ENCODE measurements at places on chromosomes 2 and 18.

DNA sequence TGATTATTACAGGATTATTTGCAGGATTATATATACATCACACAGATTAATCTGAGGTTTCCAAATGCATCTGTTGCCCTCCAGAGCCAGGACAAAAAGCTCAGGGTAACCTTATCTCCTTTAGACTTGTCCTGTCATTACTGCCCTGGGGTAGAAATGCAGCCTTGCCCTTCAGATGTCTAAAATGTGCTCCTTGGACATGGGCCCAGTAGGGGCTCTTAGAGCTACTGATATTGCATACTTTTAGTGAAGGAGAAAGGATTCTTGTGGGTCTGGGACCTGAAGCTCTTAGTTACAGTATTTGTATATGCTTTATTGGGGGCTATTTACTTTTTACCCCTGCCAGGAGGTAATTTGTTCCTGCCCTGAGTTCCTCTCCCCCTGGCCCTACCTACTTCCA, 56.1 kb downstream of the PRKRA start:
- DNase-seq, result no peak

DNA sequence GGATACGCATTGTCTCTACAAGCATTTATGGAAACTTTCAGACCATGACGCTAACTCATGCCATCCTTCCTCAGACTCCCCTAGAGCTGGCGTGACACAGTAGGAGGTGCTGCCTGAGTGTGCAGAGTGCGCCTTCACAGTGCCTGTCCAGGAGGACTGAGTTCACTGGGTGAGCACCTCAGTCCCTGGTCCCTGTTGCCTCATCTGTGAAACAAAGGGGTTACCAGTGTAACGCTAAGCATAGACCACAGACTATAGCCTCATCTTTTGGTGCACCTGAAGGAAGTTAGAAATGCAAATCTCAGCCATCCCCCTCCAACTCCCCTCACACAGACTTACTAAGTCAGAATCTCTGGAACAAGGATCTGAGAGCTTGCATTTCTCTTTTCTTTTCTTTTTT, 142.8 kb downstream of the TMEM17 start:
- DNase-seq, result no peak

DNA sequence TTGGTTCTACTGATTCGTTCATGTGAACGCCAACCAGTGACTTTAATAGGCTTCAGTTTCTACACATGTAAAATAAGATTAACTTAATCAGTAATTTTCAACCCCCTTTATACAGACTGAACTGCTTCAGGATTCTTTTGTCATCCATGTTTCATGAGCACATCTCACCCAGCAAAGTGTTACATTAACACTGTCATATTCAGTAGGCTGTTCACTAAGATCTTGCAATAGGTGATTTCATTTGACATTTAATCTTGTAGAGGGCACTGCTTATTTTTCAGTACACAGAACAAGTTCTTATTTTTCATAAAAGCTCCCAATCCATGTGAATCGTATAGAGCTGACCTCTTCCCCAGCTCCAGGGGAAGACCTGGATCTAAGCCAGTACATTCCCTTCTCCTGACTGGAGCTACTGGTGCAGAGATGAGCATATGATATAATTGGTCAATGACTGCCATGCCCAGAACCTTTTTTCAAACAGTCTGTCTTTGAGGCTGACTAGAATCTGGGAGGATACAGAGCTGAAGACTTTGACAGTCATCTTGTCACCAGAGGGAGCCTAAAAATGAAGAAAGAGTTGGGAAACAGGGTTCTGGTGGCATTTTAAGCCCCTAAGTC, 72.2 kb upstream of the CHRNA1 start:
- peak; percentile 94 for DNase-seq

DNA sequence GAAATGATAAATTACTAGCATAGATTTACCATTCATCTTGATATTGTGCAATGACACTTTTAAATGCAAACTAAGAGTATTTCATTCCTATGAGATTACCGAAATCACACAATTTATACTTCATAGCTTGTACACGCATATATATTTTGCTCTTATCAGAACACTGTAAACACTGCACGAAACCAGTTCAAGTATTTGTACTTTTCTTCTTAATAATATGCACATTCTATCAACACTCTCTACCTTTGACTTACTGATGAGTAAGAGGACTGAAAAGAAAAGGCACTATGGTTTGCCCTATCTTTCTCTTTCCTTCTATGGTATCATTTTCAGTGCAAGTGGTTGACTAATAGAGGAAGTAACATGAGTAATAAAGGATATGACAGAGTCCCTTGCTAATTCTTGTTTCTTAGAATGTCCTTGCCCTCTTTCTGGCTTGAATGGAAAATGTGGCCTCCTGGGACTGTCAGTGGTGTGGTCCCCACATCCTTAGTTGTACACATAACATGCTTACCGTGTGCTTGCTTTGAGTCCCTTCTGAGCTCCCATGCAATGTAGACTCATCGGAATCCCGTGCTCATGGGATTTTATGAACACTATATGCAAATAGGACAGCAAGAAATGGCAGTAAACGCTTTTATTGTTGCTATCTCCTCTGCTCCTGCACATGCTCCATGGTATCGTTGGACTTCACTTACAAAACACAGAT, 363.5 kb upstream of the TNP1 start:
- DNase-seq, result peak; percentile 97

DNA sequence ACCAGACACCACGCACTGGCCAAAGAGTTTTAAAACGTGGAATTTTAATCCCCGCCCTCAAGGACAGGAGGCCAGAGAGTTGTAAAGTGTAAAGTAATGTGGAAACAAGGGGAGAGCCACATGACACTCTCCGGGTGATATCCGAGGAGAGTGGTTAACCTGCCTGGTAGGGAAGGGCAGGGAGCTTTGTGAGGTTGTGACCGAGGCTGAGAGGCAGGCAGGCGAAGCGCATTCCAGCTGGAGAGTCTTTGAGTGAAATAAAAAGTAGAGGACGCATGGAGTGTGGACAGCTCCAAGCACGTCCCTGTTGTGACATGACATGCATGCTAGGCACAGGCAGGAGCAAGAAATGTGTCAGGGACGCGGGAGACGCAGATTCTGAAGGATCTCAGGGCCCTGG, 539.5 kb downstream of the RNF144A start:
- DNase-seq, result no peak

DNA sequence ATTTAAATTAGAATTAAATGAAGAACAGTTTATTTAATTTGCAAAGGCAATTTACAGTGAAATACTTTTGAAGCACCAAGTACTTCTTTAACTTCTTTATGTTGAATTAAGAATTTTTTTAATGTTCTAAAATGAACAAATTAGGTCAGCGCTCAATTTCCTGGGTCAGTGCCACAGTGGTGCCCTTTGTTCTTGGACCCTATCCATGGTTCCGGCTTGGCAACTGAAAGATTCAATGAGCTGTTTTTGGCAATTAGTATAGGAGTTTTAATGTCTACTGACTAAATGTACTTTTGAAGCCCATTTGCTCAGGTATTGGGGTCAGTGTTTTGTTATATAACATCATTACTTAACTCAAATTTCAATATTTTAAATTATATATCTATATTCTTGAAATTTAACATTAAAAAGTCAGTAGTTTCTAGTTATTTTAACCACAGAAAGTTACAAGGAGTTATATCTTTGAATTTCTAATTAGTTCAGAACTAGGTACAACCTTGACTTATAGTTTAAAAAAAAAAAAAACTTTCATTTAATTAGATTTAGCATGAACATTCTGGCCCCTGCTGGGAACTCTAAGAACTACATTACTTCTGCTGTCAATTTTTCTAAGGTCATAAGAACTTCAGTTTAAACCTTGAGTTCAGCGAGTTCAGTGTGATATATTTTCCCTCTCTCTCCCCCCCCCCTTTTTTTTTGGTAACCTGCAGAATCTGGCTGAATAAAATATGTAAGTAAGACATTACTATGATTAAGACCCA, 7.6 kb upstream of the MSTN start:
- DNase-seq, result peak; percentile 72

- DNase-seq, result peak; percentile 38
Measured at GRCh38 chr2:172446474-172447063, 19.2 kb downstream of the ITGA6 start.

GRCh38 chr2:9655441-9656269, 24.9 kb upstream of the YWHAQ start:
- peak; percentile 89 for DNase-seq

DNA sequence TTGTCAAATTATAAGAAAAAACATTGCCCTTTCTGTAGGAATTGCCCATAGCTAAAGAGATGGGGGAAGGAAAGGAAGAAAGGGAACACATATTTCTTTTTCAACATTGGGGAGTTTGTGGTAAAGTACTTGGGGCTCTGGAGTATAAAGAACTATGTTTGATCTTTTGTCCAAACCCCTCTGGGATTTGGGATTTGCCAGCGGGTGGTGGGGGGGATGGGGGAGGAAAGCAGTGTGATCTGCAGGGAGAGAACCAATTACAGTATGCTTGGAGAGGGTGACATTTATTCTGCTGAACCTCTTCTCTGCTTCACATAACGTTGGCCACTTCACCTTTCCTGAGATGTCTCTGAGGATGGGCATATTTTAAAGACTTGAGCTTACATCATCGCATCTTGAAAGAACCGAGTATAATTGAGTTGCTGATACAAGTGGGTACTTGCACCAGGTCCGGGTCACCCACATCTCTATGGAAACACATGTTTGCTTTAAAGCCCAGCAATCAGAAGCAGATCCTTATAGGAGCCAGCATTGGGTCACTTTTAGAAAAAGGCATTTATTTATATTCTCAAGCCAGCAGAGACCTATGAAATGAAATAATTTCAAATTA, 73.1 kb downstream of the SPATS2L start:
- no peak for DNase-seq

- DNase-seq, result peak; percentile 50
Measured at GRCh38 chr18:29271501-29271900, 1094.6 kb upstream of the CDH2 start.

- DNase-seq, result peak; percentile 76
Measured at GRCh38 chr18:29157057-29157780, 980.3 kb upstream of the CDH2 start.

DNA sequence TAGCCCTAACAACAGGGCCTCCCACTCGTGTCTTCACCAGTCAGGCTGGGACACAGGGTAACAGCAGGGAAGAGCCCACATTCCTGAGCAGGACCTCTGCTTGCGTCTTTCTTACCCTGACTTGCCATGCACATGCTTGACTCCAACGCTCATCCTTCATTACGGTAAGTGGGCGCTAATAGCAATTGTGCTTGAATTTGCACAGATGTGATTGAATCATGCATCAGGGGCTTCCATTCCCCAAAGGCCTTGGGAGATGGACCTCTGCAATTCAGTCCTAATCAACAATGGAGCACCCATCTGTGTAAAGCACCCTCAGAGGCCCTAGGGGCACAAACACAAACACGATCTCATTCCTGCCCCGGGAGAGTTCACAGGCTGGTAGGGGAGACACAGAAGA, 13.5 kb downstream of the TEX51 start:
- no peak for DNase-seq

- DNase-seq, result peak; percentile 76
Measured at GRCh38 chr2:18284331-18284730, 276.1 kb downstream of the RDH14 start.

DNA sequence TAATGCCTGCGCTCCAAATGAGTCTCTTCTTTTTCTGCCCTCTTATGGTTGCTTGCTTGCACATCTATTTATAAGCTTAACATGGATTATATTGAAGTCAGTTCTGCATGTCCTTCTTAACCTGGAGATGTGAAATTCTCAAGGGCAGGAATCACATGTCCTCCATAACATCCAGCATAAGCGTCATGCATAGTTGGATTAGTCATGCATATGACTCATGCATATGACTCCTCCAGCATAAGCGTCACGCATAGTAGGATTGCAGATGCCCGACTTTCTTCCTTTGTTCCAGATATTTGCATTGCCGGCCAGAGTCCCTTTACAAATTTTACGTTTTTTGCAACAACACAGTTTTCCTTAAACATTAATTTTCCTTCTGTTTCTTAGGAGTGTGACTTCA, 308.6 kb downstream of the TGIF1 start:
- DNase-seq, result peak; percentile 54

DNA sequence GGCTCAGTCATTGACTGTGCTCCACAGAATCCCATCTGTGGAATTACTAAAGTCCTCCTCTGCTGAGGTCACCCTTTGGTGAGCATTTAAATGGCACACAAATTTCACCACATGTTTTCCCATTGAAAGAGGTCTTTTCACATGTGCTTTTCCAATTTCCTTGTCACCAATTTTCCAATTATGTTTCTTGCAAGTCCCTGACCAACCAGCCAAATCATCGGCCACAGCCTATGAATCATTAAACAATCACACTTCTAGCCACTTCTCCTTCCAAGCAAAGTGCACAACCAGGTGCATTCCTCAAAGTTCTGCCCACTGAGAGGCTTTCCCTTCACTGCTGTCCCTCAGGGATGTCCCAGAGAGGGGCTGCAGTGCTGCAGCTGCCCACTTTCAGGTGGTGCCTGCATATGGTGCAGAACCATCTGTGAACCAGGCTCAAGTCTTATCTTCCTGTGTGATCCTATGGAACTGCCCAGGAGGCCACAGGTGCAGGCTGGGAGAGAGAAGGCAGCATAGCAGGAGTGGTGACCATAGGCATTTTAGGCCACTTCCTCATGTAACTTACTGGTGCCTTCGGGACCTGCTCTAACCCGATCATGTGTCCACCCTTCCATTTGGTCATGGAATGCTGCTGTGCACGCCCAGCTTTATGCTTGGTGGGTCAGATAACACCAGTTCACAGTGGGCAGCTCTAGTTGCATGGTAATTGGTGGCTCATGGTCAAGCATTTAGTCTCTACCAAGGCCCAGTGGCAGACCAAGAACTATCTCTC, 153.0 kb downstream of the SEPTIN10 start:
- no peak for DNase-seq

DNA sequence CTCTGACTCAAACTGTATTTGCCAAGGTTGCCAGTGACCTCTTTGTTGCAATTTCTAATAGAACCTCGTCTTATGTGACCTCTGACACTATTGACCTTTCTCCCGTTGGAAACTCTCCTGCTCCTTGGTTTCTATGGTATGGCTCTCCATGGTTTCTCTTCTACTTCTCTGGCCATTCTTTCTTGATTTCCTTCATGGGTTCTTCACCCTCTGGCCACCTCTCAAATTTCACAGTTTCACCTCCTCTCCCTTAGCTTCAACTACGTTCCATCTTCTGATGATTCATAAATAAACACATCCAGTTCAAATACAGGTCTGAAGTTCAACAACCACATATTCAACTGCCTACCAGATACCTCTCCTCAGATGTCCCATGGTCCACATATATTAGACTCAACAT, 109.5 kb downstream of the CACNB4 start:
- DNase-seq, result no peak

DNA sequence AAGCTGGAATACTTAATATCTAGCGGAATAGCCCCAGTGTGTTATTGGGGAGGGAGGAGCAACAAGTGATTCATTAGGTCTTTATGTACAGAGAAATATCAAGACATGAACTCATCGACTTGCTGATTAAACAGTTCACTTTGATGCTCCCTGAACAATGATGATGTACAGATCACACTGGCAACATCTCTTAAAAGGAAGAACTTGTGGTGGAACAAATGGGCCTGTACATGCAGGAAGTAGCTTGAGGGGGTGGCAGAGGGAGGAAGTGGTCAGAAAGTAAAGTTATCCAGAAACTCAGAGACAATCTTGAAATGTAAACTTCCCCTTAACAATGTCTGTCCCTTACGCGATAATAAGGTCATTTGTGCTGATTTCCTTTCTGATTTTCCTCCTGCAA, 90.5 kb downstream of the NXPH2 start:
- no peak for DNase-seq
